ENCODE measurements at places on chromosomes 11 and 22. TPM values are rescaled to one million over a fixed set of nuclear protein-coding genes. Genes with fewer than 3 reads are reported as not detected.

STIM1 gene
- total RNA-seq = 60.0 TPM

LRRC10B gene
- not detected for total RNA-seq

CHADL gene
- 0.11 TPM for total RNA-seq

CD3G gene
- total RNA-seq = 141 TPM

VPREB1 gene
- total RNA-seq = not detected

CTSW gene
- total RNA-seq = 1.7 TPM

MS4A6E gene
- total RNA-seq = not detected

OR52I1 gene
- not detected for total RNA-seq

CNTF gene
- total RNA-seq = 1.6 TPM

SORL1 gene
- total RNA-seq = 53.5 TPM

NFAM1 gene
- 0.21 TPM for total RNA-seq

KLHDC7B gene
- 6.4 TPM for total RNA-seq

ZNF280A gene
- not detected for total RNA-seq

YPEL4 gene
- total RNA-seq = 0.47 TPM

SMTNL1 gene
- not detected for total RNA-seq

LINC01488 gene
- total RNA-seq = not detected

SLC1A2 gene
- not detected for total RNA-seq

PKDREJ gene
- not detected for total RNA-seq

MUC15 gene
- not detected for total RNA-seq

TBX10 gene
- not detected for total RNA-seq

INSC gene
- 0.64 TPM for total RNA-seq

TRIM6 gene
- 0.76 TPM for total RNA-seq

HTATIP2 gene
- total RNA-seq = 41.4 TPM

TEX12 gene
- total RNA-seq = 0.34 TPM

TPCN2 gene
- 10.4 TPM for total RNA-seq

SHANK3 gene
- 0.16 TPM for total RNA-seq

POLR2F gene
- 70.5 TPM for total RNA-seq

PPP2R1B gene
- 39.1 TPM for total RNA-seq

SNX32 gene
- total RNA-seq = 2.9 TPM

ESAM gene
- 0.39 TPM for total RNA-seq

PHLDA2 gene
- 3.1 TPM for total RNA-seq

DGCR6 gene
- total RNA-seq = 0.59 TPM

APLNR gene
- total RNA-seq = not detected

CSNK2A3 gene
- total RNA-seq = 2.1 TPM

PNPLA3 gene
- total RNA-seq = 0.55 TPM

ZC3H12C gene
- 1.6 TPM for total RNA-seq

UBQLNL gene
- total RNA-seq = 0.11 TPM

FOLR3 gene
- not detected for total RNA-seq

PRR5L gene
- total RNA-seq = 28.6 TPM

PATE2 gene
- not detected for total RNA-seq

GLYATL1 gene
- 0.50 TPM for total RNA-seq

OR52M1 gene
- total RNA-seq = not detected

PRODH gene
- total RNA-seq = not detected

CECR2 gene
- 0.18 TPM for total RNA-seq

GGA1 gene
- 66.6 TPM for total RNA-seq

TMEM151A gene
- not detected for total RNA-seq

GAL3ST3 gene
- total RNA-seq = 0.69 TPM

OR51B2 gene
- total RNA-seq = not detected

CD6 gene
- total RNA-seq = 377 TPM

NOX4 gene
- not detected for total RNA-seq
